ENCODE measurements at places on chromosomes 7 and 10.

DNA sequence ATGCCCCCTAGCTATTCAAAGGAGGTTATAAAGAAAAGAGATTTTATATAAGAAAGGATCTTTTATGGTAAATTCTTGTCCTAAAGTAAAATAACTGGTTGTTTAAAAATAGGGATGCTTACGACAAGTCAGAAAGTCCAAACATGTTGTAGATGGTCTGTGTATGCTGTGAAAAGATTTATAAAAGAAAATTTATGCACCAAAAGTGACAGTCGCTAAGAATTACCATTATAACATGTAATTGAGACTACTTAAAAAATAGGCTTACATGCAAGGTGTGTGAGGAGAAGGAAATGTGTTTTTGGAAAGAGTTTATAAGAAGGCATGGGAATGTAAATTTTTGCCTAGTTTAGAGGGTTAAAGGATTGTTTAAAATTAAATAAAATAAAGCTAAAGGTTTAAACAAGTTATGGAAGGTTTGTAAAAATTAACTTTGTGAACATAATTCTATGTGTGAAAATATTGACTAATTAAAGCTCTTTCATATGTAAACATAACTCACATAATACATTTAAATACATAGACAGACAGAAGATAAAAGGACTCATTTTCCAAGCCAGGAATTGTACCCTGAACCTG is 118.5 kb downstream of the LYZL1 start:
- DNase-seq, result no peak

DNA sequence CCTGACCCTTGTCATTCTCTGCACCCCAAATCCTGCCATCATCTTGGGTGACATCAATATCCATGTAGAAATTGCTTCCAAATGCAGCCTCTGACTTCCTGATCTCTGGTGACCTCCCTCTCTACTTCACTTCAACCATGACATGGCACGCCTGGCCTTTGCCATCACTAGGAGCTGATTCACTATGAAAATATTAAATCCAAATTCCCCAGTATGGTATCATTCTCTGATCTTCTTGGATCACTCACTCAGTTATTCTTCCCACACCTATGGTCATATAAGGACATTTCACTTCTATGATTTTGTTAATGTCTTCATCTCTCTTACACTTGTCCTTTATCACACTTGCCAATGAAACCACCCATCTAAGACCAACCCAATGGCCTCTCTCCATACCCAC is 73.7 kb upstream of the ODAD2 start:
- no peak for DNase-seq

DNA sequence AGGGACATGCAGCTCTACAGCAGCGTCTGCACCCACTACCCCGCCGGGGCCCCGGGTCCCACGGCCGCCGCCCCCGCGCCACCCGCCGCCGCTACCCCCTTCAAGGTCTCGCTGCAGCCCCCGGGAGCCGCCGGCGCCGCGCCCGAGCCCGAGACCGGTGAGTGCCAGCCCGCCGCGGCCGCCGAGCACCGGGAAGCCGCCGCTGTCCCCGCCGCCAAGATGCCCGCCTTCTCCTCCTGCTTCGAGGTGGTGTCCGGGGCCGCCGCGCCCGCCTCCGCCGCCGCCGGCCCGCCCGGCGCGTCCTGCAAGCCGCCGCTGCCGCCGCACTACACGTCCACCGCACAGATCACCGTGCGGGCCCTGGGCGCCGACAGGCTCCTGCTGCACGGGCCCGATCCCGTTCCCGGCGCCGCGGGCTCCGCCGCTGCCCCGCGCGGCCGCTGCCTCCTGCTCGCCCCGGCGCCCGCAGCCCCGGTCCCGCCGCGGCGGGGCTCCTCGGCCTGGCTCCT is 631 bp downstream of the OTUD1 start:
- DNase-seq, result no peak

GRCh38 chr10:22874189-22874854 is 53.5 kb upstream of the ARMC3 start:
- no peak for DNase-seq

All from activated CD8-positive, alpha-beta memory T cell treated with anti-CD3 and anti-CD28 coated beads, Interleukin-2, amount 50 U/mL, for 48 hours (primary cell).